ENCODE measurements at places on chromosomes 13 and 19.

DNA sequence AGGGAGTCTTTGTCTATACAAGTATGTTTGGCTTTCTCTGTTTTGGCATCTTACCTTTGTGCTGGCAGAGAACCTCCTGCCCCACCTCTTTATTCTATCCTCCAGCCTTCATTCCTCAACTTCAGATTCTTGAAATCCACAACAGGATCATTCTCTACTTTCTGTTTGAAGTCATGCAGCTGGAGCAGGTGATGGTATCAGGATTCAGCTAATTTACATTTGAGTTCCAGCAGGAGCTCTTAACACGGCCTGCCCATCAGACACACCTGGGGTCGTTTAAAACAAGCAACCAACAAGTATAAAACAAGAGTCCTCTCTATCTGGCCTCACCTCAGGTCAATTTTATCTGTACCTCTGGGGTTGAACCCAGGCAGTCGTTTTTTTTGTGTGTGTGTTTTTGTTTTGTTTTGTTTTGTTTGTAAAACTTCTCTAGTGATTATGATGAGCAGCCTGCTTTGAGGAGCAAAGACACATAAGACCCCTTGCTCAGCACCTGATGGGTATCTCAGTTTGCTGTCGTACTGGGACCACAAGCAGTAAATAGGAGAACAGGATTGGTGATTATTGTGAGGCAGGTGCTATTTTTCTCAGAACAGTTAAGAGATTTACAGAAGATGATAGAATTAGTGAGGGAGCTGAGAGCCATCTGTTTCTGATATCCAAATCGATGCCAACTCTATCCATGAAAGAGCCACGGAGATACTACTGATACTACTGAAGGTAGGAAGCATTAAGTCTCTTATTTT lies 78.4 kb downstream of the GPC6 start:
- no peak for DNase-seq

DNA sequence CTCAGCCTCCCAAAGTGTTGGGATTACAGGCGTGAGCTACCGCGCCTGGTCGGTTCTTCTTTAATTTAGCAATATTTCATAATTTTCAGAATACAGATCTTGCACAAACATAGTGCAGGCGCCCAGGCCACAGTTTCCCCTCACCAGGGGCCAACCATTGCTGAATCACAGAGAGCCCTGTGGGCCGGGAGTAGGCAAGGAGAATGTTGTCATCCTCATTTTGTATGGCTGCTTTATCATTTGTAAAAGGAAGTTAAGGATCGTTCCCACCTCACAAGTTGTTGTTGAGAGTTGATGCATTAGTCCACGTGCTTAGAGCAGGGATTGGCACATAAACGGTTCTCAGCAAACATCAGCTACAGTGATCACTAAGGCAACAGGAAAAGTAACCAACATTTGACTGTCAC lies 30.2 kb downstream of the MEIS3 start:
- DNase-seq: no peak

DNA sequence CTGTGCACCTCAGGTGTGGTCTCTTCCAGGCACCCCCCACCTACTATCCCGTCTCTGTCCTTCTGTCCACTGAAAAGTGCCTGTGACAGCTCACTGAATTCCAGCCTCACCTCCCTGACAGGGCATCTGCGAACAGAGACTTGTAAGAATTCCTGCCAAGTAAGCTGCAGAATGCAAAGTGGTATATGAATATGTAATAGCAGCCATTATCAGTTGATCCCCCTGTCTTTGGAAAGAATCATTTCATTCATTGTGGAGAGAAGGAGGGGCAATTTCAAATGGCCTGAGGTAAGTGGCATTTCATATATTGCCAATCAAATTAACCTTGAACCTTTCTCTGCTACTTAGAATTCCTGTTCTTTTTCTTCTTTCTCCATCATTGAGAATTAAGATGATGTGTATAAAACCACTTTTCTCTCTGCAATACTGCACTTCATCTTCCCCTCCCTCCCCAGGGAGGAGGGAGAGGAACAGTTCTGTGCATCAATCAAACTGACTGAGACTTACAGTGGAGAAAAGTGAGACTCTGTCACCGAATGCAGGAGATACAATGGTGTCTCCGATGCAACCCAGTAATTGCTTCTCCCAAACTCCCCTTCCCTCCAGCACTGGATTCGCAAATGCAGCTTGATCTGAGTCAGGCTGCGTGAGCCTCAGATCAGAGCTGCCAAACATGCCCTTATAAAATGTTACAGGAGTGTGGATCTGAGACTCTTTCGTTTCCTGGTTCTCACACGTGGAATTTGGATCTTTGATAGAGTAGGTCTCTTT lies 91.7 kb downstream of the SLC10A2 start:
- no peak for DNase-seq

- DNase-seq: no peak
Observed at GRCh38 chr13:111409413-111409812, 89.0 kb downstream of the TEX29 start.

GRCh38 chr19:55620410-55621204 lies 3.8 kb downstream of the ZNF784 start:
- DNase-seq: no peak

DNA sequence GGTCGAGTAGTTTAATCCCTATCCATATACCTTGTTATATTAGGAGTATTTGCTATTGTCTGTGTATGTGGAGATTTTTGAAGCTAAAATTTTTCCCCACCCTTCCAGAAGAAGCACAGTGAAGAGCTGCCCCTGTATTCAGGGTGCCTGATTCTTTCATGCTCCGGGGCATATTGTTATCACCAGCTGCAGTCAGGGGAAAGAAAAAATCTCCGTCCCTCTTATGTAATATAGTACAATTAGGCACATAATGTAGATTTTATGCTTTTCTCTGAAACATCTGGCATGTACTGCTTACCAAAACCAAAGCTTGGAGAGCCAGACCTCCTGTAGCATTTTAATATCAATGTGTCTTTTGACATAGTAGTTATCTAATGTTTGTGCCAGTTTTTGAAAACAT lies 214.9 kb upstream of the EDNRB start:
- DNase-seq: no peak

- DNase-seq: no peak
Observed at GRCh38 chr19:50512112-50512998, 1.4 kb downstream of the ASPDH start.

GRCh38 chr19:43731346-43731745 lies 15.5 kb downstream of the IRGC start:
- DNase-seq: no peak

DNA sequence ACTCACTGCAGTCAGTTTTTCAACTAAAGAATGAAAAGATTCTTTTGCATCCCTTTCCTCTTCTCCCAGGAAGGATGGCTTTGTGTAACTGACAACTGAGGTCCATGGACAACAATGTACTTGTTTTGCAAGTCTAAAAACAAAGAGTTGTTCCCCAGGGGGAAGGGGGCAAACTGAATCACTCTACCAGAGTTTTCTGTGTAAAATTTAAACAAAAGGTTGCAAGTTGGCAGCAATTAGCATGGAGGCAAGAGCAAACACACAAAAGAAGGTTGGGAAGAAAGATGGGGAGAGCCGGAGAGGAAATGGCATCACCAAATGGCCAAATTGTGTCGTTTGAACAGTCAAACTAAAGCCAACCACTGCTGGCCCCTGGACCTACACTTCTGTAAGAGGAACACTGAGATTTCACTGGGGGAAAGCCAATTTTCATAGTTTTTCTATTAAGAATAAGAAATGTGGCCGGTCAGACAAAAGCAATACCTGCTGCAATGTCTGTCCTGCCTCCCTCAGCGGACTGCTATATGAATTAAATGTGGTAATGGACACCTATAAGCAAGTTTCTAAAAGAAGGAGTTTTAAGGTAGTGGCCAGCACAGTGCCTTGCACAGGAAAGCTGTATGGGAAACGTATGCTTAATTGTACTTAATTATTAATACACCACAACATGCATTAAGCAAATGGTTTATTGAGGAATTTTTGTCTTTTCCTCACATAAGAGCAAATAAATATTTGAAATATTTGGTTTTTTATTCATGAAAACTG lies 16.1 kb upstream of the SACS start:
- DNase-seq: no peak

DNA sequence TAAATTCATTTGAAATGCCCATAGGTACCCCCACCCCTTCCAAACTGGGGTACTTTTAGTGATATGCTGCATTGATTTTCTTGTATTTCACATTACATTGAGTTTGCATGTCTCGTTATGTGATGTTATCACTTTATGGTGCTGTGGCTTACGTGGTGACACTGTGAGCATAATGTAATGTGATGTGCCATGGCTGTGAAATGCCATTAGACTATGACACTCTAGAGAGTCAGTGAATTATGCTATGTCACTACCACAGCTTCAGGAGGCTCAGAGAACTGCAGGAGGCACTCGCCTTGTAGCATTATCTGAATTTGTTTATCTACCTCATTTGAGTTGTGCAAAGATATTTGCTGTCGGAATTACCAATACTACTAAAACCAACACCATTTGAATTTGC lies 590.1 kb upstream of the SLC10A2 start:
- DNase-seq: no peak

DNA sequence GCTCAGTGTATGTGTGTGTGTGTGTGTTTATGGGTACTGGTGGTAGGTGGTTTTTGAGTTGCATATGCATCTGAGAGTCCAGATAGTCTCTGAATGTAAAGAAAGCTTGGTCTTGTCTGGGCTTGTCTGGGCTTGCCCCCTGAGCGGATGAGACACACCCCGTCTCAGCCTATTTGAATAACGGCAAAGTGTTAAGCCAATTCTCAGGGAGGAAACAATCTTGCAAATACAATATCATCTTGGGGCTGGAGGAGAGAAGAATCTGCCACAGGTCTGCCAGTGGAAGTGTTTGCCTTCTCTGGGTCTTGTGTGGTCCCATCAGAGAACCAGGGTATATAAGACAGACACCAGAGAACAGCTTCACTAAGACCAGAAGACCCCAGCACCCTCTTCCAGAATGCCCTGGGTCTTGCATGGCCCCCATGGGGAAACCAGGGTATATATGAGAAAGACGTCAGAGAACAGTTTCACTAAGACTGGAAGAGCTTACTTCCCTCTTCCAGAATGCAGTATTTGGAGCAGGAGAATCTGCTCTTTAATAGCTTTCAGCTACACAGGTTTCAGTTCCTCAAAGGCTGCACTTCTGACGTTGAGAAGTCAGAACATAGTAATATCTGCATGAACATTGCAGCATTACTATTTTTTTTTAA lies 13.3 kb downstream of the CD70 start:
- no peak for DNase-seq

- no peak for DNase-seq
Observed at GRCh38 chr13:111886217-111886945, 180.6 kb upstream of the SOX1 start.

- DNase-seq: peak; percentile 4
Observed at GRCh38 chr19:13038306-13039210, 43.3 kb downstream of the NFIX start.

DNA sequence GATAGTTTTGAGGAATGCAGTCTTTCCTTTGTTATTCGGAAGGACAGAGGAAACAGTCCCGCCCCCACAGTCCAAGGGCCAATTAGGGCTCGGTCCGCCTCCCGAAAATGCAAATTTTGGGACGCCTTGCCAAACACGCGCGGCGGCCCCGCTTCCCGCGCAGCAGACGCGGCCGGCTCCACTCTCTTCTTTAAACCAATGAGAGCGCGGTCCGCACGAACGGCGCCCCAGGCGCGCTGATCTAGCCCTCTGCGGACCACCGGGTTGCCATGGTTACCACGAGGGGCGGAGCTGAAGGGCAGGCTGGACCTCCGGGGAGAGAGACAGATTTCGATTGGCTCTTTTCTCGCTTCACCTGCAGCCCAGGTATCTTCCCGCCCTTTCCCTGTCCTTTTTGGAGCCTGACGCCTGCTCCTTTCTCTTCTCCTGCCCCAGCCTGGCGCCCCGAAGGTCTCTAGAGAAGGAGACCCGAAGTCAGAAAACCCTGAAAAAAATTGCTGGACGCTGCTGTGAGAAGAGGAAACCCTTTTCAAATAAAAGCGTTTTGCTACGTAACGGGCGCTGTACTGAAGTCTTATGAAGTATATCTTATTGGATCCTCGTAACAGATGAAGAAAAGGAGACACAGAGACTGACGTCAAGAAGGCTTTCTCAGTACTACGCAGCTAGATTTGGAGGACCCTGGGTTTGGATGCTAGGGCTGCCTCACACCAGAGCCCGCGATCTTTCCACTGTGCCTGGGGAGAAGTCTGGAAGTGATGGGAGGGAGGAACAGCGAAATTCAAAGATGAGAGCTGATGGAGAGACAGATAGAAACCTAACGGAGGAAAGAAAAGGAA lies 2.0 kb downstream of the PTH2 start:
- DNase-seq: peak; percentile 80

DNA sequence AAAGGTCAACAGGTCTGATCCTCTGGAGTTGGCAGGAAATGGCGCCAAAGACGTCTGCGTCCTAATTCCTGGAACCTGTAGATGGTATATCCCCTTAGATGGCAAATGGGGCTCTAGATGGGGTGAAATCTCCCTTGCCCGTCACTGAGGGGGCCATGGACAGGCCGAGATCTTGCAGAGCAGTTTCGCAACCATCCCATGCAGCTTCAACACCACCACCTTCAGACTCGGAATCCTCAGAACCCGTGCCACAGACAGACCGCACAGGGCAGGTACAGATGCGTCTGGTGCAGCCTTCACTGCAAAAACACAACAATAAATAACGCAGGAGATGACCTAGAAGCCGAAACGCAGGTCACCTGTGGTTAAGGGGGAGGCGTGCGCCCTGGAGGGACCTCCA lies 17.7 kb downstream of the REXO1 start:
- no peak for DNase-seq

- DNase-seq: no peak
Observed at GRCh38 chr19:50542943-50543342, 25.3 kb downstream of the LRRC4B start.

DNA sequence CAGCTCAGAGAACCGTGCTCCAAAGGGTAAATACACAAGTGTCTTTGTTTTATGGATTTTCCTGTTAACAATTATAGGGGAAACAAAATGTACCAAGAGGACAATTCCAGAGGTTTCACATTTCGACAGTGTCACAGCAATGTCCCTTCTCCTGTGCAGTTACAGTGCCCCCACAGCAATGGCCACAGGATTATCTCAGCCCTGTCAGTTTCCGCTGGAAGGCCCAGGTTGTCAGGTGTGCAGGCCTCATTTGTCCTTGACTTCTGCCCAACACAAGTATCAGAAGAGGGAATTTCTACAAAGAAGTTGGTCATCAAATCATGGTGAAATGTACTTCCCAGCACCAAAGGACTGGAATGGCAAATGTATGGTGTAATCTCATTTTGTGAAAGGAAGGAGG lies 11.2 kb upstream of the N4BP2L2 start:
- no peak for DNase-seq

- peak; percentile 50 for DNase-seq
Observed at GRCh38 chr13:76286178-76286577, 600.0 kb downstream of the KCTD12 start.

- DNase-seq: peak; percentile 54
Observed at GRCh38 chr13:93857126-93857525, 622.4 kb downstream of the DCT start.

GRCh38 chr19:13866463-13867046 lies 10.4 kb upstream of the NANOS3 start:
- no peak for DNase-seq

DNA sequence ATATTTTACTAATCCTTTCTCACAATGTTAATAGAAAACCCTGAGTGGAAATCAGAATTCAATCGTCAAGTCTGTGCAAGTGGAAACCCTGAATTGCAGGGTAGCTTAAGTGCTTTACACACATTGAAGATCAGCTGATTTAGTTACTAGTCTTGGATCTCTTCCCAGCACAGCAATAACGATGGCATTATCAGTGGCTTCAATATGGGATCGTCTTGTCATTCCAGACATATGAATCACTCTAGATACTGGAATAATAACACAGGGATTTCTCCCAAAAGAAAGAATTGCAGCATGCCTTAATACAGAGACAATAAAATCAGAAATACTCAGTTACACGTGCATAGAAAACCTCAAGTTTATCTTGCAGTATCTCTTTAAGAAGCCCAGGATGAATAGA lies 12.6 kb upstream of the METTL21C start:
- DNase-seq: peak; percentile 85

GRCh38 chr19:10829967-10830366 lies 6.0 kb downstream of the TMED1 start:
- DNase-seq: no peak
